Activated T-helper 9 cell treated with anti-CD3 and anti-CD28 coated beads, Interleukin-2, amount 50 U/mL, for 16 hours (primary cell): ENCODE measurements at places on chromosomes 5 and 9.
A peak's percentile ranks its signal among the peaks of the same experiment; 100 is the strongest.

DNA sequence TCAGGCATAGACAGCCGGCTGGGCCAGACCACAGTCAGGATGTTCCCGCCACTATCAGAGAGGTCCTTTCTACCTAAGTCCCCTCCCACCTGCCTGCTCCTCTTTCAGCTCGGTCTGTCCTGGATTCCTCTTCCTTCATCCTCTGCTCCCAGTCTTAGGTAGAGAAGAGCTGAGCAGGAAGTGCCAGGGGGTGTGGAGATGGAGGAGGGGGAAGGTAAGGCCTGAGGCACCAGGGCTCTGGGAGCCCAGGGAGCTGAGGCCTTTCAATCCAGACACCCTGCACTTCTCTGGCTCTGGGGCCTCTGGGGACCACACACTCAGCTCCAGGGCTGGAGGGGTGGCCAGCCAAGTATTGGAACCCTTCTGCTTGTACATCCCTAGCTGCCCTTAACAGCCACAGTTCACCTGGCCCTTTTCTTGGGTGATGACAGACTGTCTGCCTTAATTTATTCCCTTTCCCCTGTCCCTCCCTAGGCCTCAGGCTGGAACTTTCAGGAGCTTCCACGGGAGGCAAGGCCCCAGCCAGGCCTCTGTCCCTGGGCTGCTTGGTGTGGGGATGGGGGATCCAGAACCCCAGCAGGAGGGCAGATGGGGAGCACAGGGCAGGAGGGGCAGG is 15.6 kb downstream of the IRF1 start:
- no peak for DNase-seq

DNA sequence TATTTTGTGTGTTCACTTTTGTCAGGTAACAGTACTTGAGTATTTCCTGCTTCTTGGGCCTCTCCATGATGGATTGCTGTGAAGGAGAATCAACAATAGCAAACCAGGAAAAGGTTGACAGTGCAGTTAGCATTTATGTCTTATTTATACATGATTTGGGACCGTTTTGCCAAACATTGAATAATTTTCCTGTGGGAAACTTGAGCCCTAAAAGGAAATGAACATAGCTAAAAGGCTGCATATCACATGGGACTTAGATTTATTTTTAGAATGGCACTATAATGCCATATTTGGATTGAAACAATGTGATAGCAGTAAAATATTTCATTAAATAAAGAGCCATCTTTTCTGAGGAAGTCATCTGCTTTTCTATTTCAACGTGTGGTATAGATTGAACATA is 15.3 kb downstream of the GPR21 start:
- no peak for DNase-seq

GRCh38 chr9:24698881-24699518 is 153.3 kb upstream of the IZUMO3 start:
- no peak for DNase-seq

- no peak for DNase-seq
Measured at GRCh38 chr9:129549139-129549538, 71.8 kb downstream of the C9orf50 start.

- no peak for DNase-seq
Measured at GRCh38 chr5:1495525-1495897, 28.2 kb downstream of the LPCAT1 start.

DNA sequence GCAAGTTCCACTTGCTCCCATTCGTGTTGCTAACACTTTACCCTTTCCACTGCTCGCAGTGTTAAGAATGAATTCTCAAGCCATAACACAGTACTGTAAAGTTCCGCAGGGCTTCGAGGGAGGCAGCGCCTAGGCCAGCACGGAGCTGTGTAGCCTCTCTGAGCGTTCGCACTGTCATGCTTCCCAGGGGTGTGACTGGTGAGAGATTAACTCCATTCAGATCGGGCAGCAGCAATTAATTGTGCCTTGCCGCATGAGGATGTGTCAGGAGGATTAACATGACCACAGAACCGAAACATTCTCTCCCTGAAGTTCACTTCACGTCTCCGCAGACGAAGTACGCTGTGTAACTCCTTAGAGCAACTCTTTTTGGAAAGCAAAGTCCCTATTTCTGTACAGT is 23.2 kb downstream of the ZBTB34 start:
- no peak for DNase-seq

DNA sequence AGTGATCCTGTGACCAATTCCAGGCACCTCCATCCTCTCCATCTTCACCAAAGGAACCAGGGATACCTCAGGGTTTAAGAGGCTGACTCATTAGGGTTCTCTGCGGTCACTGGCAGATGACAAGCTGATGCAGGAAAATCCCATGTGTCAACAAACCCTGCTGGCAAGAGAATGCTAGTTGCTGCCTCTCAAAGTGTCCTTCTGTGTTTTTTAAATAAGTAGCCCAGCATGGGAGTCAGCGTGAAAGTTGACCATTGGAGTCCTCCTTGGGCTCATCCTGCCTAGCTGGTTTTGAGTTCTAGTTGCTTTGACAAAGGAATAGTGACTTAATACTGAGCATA is 200.2 kb downstream of the SLIT3 start:
- DNase-seq: no peak

- no peak for DNase-seq
Measured at GRCh38 chr9:79672236-79672635, 100.5 kb downstream of the TLE4 start.

DNA sequence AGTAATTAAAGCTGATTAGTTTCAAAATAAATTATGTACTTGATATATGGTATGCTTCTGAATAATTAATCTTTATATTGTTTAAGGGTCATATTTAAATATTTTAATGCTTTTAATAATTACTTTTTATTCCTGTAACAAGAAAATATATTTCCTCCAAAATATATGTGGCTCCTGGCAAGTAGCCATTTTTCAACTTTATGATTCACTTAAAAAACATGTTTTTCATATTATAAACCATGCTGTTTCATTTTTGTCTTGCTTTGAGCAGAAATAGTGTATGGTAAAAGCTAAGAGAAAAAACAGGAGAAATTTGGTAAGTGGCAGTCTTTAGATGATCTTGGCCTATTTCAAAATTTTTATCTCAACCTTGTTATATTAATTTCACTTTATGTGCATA is 14.6 kb downstream of the SPATA9 start:
- no peak for DNase-seq

DNA sequence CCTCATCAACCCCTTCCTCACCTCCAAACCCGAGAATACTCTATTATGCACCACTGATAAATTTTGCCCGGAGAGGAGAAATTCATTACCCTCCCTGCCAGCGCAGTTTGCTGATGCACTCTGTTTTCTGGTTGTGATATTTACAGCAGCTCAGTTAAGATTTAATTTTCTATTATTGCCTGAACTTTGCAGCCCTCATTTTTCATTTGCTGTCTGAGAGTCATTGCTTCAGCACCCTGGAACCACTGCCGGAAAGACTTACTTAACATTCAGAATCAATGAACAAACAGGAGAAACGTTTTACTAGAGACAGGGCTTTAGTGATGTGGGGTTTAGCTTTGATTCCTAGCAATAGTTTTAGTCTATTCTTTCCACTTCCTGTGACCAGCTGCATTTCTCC is 56.7 kb upstream of the MAMDC2 start:
- DNase-seq: no peak

GRCh38 chr5:74240783-74241750 is 399.5 kb downstream of the ENC1 start:
- DNase-seq: no peak

DNA sequence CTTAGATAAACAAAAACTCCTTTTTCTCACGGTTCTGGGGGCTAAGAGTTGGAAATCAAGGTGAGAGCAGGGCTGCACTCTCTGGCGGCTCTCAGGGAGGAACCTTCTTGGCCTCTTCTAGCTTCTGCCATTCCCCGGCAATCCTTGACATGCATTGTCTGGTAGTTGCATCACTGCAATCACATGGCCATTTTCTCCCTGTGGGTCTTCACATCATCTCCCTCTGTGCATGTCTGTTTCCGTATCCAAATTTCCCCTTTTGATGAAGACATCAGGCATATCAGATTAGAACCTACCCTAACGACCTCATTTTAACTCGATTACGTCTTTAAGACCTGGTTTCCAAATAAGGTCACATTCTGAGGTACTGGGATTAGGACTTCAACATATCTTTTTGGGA is 129.2 kb upstream of the MAN2A1 start:
- DNase-seq: no peak

DNA sequence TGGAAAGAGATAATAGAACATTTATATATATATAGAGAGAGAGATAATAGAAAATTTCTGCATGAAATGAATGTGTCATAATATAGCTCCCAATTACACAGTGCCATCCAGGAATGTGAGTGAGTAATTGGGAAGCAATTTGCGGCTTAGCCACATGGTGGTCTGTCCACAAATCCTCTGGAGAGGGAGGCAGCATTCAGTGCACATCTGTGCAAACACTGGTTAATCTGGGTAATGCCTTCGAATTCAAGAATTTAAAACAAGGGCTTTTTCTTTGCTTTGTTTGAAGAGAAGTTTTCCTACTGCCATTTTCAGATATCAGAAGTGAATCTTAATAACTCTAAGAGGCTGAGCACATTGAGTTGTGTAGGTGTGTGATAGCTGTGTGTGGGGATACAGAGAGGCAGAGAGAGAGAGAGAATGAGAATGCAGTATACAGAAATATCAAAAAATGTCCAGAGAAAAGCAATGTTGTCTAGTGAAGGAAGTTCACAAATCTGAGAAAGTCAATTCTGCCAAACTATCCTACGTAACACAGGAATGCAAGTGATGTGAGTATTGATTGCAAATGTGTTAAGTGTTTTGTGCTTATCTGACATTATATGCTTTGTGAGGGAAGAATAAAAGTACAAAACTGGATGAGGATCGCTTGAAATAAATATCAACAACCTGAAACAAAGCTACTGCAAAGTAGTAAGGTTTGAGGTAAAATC is 134.6 kb downstream of the EDIL3 start:
- DNase-seq: no peak

DNA sequence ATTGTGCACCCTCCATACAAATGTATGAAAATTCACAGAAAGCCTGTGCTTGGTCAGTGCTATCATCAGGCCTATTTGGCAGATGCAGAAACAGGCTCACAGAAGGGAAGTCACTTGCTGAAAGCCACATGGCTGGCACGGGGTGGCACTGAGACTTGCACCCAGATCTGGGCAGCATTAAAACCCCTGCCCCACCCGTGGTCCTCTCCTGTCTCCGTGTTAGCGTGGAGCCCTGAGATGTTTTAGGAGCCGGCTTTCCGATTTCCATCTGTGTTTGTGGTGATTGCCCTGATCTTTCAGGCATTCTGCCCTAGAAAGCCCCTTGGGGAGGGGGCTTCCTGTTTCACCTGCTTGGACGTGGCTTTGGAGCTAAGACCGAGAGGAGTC is 102.2 kb upstream of the IER5L start:
- no peak for DNase-seq

GRCh38 chr5:180071531-180072255 is at the start of gene RNF130:
TSS of gene RNF130 (minus strand) at chr5:180071759. CDS start at chr5:180071702, 57 bp downstream.
- DNase-seq: peak; percentile 83

- peak; percentile 15 for DNase-seq
Measured at GRCh38 chr5:56480705-56481427, 247.7 kb upstream of the ANKRD55 start.

DNA sequence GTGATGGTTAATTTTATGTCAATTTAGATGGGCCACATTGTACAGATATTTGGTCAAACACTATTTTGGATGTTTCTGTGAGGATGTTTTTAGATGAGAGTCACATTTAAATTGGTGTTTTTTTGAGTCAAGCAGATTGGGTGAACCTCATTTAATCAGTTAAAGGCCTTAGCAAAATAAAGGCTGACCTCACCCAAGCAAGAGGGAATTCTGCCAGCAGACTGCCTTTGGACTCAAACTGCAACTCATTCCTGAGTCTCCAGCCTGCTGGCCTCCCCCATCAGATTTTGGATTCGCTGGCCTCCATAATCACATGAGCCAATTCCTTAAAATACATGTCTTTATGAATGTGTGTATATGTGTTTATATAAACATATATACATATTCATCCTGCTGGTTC is 282.7 kb upstream of the POU5F2 start:
- no peak for DNase-seq

- DNase-seq: no peak
Measured at GRCh38 chr9:16348531-16348930, 521.9 kb downstream of the BNC2 start.

- DNase-seq: no peak
Measured at GRCh38 chr5:71924980-71925379, 182.3 kb upstream of the MAP1B start.

DNA sequence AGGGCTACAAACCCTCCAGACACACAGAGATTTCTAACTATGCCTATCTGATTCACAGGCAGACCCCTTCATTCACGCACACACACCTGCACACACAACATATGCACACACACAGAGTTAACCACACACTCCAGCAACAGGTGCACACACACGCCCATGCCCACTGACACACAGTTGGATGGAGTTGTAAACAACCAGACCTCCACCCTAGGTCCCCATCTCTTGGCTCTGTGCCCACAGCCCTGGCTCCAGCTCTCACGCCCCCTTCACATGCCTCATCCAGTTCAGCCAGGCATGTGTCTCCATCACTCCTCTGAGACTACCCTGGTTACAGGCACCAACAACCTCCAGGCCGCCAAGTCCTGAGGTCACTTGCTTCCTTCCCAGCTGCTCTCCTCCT is 61.1 kb downstream of the PSD2 start:
- DNase-seq: no peak

DNA sequence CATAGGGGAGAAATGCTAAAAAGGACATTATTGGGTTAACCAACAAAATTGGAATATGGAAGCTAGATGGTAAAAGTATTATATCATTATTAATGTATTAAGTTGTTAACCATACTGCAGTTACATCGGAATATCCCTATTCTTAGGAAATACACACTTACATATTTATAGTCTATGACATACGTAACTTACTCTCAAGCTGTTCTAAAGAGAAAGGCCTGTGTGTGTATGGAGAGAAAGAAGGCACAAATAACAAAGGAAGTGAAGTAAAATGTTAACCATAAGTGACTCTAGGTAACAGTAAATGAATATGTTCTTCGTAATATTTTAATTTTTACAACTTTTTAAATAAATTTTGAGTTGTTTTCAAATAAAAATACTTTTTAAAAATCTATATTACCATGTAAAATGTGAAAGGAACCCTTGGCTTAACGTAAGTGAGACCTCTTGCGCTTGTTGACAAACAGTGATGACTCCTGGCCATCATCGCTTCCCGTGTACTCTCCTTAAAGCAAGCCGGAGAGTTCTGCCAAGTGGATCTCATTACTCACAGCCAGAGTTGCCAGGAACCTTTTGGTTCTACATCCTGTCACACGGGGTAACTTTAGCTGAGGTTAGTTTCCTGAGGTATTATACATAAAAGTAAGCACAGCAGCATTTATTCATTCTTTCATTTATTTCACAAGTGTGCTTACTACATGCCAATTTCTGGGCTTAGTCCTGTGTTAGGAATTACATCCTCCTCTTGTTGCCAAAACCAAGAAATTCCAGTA is 165.4 kb downstream of the EPB41L4A start:
- DNase-seq: no peak

GRCh38 chr5:72559866-72560766 is 52.9 kb upstream of the ZNF366 start:
- no peak for DNase-seq
